ENCODE measurements at places on chromosomes 2 and 18.

GRCh38 chr2:238425505-238425978 lies 1.2 kb upstream of the ASB1 start:
- DNase-seq: no peak

DNA sequence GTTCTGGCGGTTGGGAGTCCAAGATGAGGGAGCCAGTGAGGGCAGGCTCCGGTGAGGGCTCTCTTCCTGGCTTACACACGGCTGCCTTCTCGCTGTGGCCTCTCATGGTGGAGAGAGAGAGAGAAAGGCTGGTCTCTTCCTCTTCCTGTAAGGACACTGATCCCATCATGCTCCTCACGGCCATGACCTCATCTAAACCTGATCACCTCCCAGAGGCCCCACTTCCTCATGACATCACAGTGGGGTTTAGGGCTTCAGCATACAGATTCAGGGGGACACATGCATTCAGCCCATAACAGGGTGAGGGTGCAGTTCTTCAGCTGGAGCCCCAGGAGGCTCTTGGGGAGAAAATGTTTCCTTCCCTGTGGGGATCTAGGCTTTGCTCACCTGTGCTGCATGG lies 29.2 kb downstream of the AGAP1 start:
- no peak for DNase-seq

GRCh38 chr2:113795405-113795920 lies 39.0 kb upstream of the SLC35F5 start:
- DNase-seq: no peak

- no peak for DNase-seq
Measured at GRCh38 chr2:33476793-33477190, 343 bp downstream of the RASGRP3 start.

GRCh38 chr2:113238871-113239839 lies 39.6 kb downstream of the PAX8 start:
- no peak for DNase-seq

GRCh38 chr2:123999681-124000080 lies 25.4 kb upstream of the CNTNAP5 start:
- no peak for DNase-seq

GRCh38 chr2:36468463-36469105 lies 113.0 kb downstream of the CRIM1 start:
- DNase-seq: no peak

- no peak for DNase-seq
Measured at GRCh38 chr2:16626497-16626896, 39.1 kb downstream of the CYRIA start.

DNA sequence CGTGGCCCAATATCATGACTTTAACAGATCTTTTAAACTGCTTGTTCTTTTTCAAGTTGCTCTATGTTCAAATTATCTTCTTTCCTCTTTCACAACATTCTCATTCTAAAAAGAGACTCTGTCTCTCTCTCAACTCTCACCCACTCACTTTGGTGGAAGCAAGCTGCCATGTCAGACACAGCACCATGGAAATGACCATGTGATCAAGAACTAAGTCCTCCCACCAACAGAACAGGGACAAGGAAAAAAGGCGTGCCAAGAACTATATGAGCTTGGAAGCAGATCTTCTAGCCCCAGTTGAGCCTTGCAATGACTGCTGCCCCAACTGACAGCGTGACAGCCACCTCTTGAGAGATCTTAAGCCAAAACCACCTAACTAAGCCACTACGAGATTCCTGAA lies 23.9 kb downstream of the BAZ2B start:
- DNase-seq: no peak

GRCh38 chr2:134982603-134983002 lies 64.0 kb downstream of the CCNT2 start:
- DNase-seq: no peak

DNA sequence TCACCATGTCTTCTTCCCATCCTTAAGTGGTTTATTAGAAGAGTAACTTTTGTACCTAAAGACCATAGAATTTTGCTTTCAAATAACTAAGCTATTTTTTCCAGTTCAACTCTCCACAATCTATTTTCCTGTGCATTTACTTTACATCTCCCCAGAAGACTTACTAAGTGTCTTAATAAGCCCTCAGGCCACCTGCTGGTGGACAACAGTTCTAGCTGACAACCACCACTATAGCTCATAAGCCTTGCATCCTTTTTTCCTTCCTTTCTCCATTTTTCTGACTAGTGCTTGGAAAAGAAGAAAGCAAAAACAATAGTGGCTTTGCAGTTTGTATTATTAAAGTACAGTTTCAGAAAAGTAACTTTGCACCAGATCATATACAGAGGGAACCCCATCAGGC lies 149.5 kb upstream of the TMEM200C start:
- DNase-seq: no peak
